ENCODE measurements at places on chromosomes 1 and 21.
A peak's percentile ranks its signal among the peaks of the same experiment; 100 is the strongest.

- peak; percentile 20 for DNase-seq
Measured at GRCh38 chr1:153292740-153293479, 19.8 kb downstream of the PGLYRP3 start.

DNA sequence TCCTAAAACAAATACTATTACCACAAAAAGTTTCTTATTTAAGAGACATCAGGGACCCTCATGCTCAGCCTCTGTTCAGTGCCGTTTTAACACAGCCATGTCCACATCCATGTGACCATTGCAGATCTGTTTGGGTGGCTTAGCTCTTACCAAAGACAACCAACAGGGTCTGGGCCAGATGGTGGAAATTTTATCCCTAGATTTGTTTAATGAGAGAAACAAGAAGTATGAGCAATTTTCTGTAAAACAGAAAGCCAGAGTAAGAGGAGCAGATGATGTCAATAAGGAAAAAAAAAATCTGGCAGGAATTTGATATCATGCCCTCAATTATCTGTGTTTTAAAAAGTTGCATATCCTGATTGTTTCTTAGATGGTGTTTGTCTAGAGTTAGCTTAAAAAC lies 299.9 kb downstream of the TM2D1 start:
- DNase-seq = no peak

DNA sequence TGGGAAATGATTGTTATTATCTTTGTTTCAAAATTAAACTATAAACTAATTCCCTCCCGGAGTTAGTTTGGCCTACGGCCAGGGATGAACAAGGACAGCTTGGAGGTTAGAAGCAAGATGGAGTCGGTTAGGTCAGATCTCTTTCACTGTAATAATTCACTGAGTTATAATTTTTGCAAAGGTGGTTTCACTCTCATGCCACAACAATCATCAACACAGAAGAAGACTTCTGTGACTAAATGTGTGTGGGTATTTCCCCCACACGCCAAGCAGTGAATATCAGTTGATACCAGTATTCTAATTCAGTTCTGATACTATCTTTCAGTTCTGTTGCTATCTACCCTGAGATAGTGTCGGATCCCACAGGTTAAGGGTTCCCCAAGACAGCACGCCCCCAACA lies 215.1 kb downstream of the S1PR1 start:
- DNase-seq = no peak

GRCh38 chr1:61742620-61743430 lies 545 bp downstream of the PATJ start:
- DNase-seq = no peak

DNA sequence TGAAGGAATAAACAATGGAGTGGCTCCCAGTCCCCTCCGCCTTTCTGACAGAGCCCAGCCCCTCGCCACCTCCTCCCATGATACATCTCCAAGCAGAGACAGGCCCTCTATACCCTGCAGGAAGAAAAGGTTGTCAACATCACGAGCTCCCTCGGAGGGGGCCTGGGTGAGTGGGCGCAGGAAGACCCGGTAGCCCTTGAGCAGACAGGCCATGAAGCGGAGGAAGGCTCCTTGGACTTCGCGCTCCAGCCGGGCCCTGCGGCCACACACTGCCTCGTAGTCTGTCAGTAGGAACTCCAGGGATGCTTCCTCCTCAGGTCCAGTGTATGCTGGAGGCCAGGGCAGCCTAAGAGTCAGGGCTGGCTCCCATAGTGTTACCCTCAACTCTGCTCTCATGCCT lies 7.0 kb downstream of the DENND4B start:
- no peak for DNase-seq

DNA sequence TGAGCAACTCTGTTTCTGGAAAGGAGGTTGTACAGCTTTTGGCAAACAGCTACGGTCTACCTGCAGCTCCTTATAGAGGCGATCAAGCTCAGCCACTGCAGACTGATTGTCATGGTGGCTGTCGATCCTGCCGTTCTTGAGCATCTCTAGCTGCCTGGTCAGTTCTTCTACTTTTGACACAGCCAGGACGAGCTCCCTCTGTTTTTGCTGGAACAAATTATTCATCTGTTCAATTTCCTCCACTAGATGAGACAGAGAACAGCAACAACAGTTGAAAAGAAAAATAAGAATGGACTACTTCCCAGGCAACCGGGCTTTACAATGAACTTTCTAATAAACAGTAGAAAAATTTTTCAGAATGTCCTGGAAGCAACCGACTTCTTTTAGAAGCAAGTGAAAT lies 42.5 kb downstream of the TP53BP2 start:
- DNase-seq = no peak

DNA sequence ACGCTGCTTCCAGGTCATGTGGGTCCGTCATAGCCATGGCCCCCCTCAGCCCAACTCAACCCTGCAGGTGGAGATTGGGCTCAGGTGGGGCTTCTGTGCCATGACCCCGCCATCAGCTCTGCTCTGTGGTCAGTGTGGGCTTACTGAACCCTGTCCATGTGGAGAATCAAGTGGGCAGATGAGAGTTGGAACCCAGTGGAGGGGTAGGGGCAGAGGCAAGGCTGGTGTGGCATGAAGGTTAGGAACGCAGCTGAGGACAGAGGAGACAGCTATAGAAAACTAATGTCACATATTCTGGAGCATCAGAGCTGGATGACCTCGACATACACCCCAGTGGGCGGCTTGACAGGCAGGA lies 355.9 kb downstream of the PTPRU start:
- no peak for DNase-seq

- no peak for DNase-seq
Measured at GRCh38 chr1:226625832-226626576, 77.4 kb downstream of the STUM start.

- DNase-seq = no peak
Measured at GRCh38 chr1:222761083-222761482, 24.1 kb downstream of the FAM177B start.

GRCh38 chr1:215474940-215475339 lies 92.2 kb upstream of the KCTD3 start:
- DNase-seq = no peak

DNA sequence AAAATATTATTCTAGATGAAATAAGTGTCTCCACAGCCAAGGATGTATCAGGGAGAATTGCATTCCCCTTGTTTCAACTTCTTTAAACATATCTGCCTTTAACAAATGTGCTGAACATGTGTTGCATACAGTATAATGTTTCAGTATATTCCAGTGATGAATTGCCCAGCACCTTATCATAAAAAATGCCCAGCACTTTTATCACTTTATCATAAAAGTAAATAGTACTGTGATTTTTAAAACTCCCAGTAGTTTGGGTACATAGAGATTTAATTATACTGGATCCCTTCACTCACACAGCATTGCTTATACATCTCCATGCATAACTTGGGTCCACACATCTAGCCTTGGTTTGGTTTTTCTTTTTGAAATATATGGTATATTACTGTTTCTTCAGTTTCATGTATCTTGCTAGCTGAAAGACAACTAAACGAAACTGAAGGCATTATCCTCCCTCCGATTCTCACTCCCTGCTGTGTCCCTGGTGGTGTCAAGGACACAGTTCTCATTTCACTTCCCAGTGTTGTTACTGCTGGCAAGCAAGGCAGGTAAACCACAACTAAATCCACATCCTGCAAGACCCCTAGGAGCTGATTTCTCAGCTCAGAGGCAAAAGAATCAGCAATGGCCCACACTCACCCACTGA lies 118.2 kb upstream of the SLC44A3 start:
- no peak for DNase-seq

DNA sequence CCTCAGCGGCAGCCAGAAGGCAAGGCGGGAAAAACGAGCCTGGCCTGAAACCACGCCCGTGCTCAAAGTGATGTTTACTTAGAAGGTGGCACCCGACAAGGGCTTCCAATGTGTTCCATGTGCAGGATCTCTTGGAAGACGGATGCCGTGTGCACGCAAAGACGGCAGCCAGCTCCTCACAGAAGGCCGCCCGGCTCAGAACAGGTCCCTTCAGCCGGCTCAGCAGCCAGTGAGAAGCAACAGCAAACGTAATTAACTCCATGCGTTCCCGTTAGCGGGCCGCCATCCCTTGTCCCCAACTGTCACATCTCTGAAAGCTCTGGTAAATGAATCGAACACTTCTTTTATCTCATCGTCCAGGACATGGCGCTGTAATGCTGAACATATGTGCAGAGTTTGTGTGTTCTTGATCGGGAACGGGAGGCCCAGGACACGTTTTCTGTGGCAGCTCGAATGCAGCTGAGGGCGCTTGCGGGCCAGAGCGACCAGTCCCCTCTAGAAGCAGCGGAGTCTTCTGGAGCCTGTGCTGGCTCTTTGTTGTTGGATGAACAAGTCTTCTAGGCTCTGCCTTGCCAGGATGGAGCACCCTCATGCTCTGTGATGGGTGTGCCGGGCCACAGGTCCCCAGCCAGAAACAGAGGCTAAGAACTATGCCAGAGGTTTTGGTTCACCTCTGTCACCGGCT lies 94.6 kb upstream of the ARHGEF16 start:
- no peak for DNase-seq

GRCh38 chr1:24775916-24776315 lies 30.7 kb downstream of the CLIC4 start:
- DNase-seq = no peak

DNA sequence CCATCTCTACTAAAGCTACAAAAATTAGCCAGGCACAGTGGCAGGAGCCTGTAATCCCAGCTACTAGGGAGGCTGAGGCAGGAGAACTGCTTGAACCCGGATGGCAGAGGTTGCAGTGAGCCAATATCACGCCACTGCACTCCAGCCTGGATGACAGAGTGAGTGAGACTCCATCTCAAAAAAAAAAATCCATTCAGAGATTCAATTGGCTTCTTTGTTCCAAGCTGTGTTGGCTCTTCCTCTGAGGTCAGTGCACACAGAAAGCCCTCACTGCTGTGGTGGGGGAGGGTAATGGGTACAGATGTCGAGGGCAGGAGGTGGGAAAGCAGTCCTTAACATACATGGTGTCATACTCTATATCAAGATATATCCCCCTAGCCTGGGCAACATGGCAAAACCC lies 14.7 kb downstream of the TIE1 start:
- DNase-seq = no peak

GRCh38 chr1:40187399-40187798 lies 26.2 kb downstream of the RLF start:
- no peak for DNase-seq

- DNase-seq = no peak
Measured at GRCh38 chr1:31485166-31485565, 72.2 kb downstream of the SERINC2 start.

GRCh38 chr1:215529571-215529970 lies 37.5 kb upstream of the KCTD3 start:
- no peak for DNase-seq

DNA sequence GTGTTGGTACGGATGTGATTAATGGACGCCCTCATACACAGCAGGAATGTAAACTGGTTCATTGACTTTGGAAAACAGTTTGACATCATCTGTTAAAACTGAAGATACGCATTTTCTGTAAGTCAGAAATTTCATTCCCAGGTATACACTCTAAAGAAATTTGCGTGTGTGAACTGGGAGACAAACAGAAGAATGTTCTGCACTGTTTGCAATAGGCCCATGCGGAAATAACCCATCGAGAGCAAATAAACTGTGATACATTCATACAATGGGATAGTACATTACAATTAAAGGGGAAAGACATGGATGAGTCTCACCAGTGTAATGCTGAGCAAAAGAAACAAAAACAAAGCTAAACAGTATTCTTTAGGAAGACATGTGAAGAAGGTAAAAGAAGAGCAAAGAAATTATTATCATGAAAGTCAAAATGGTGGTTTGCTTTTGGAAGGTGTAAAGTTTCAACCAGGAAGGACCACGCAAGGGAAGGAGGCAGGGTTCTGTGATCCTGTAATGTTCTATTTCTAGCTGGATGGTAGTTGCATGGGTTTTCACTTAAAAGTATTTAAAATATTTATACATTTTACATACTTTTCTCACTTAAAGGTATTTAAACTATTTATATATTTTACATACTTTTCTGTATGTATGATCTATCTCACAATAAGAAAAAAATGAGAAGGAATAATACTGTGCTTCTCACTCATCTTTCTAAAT lies 30.3 kb downstream of the INTS7 start:
- DNase-seq = no peak

GRCh38 chr1:197951089-197951488 lies 33.9 kb downstream of the LHX9 start:
- DNase-seq = no peak

GRCh38 chr1:103525114-103525606 lies 339 bp upstream of the RNPC3 start:
- DNase-seq = peak; percentile 45

GRCh38 chr1:26996024-26996423 lies 2.5 kb downstream of the TRNP1 start:
- no peak for DNase-seq

GRCh38 chr1:110798691-110799256 lies 74.2 kb upstream of the CD53 start:
- no peak for DNase-seq

DNA sequence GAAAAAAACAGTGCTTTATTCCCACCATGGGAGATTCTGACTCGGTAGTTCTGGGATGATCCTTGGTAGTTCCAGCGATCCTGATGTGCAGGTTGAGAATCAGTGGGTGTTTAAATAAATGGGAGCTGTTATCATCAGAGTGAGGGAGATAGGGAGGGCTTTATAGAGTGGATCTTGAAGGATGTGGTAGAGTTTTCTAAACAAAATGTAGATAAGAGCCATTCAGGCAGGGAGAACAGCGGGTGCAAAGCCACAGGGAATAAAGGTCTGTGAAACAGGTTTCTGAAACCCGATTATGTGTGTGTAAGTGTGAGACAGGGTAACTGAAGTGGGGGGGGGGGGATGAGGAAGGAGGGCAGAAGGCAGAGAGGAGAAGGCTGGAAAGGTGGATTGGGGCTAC lies 75.8 kb upstream of the ADAR start:
- DNase-seq = no peak

DNA sequence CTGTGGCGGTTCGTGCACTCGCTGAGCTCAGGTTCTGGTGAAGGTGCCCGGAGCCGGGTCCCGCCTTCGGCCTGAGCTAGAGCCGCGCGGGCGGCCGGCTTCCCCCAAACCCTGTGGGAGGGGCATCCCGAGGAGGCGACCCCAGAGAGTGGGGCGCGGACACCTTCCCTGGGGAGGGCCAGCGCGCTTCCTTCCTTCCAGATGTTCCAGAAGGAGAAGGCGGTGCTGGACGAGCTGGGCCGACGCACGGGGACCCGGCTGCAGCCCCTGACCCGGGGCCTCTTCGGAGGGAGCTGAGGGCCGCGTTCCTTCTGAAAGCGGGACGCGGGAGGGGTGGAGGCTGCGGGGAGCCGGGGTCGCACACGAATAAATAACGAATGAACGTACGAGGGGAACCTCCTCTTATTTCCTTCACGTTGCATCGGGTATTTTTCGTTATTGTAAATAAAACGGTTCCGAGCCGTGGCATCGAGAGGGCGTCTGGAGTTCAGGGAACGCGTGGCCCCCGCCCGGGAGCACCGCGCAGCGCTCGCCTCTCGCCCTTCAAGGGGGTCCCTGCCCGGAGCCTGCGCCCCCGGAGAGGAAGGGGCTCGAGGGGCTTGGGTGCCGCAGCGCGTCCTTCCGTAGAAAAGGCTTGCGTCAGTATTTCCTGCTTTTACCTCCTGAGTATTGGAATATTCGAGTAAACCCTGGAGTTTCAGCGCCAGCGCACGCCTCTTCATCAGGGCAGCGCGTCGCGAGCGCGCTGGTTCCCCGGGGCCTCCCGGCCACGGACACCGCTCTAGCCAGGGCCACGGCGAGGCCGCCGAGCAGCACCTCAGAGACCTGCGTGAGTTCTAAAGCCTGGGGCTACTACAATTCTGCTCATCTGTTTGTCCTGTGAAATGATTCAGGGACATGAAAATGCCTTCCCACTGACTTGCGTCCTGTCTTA lies 11.5 kb downstream of the YBEY start:
- no peak for DNase-seq
